ENCODE measurements at places on chromosomes 4 and X.

DNA sequence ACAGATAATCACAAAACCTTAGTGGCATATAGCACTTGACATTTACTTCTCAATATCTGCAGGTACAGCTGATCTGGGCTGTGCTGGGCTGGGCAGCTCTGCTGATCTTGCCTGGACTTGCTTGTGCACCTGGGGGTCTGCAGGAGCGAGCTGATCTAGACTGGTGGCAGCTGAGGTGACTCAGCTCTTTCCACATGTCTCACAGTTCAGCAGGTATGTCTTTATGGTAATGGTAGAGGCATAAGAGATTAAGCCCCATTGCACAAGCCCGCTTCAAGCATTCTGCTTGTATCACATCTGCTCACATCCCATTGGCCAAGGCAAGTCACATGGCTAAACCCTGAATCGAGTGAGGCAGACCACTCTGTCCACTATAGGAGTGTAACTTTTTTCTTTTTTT is 506.7 kb downstream of the BCOR start:
- no peak for DNase-seq

- DNase-seq = peak; percentile 12
Measured at GRCh38 chr4:156298230-156298629, 344.6 kb upstream of the CTSO start.

GRCh38 chr4:16176621-16177020 is 49.6 kb downstream of the TAPT1 start:
- DNase-seq = peak; percentile 55

DNA sequence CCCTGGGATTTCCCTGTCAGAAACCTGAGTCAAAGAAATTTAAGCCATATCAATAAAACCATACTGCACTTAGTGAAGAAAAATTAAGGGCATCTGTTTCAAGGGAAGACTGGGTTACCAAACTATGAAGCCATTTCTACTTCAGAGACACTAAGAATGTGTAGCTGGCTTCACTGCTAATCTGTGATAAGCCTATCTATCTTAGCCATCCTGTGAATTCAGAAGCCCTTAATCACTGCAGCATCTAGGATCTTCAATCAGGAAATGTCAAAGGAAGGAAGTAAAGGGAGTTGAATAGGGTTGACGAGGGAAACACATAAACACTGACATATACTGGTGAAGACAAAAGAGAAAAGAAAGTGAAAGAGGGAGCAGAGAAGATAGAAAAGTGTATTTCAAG is 777.6 kb upstream of the DIAPH2 start:
- DNase-seq = peak; percentile 1

GRCh38 chr4:164529058-164529457 is 224.9 kb upstream of the SMIM31 start:
- DNase-seq = no peak

DNA sequence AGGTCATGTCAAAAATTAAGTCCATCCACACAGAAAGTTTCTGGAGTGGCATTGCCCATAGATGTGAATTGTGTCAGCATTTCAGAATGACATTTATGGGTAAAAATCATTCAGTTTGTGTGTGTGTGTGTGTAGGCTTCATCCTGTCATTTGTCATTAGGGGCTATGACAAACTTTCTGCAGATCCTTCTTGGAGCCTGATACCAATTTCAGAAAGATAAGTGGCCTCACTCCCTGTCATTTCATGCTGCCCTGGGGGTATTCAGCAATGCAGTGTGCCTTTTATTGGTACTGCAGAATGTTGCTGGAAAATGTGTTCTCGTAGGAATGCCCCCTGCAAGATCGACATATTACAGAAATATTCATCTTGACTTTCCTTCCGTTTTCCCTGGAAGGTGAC is 659.7 kb downstream of the NLGN4X start:
- no peak for DNase-seq

GRCh38 chrX:119971184-119971583 is 27.6 kb upstream of the NKAP start:
- no peak for DNase-seq

- no peak for DNase-seq
Measured at GRCh38 chr4:111266937-111267336, 644.1 kb upstream of the PITX2 start.

- DNase-seq = no peak
Measured at GRCh38 chr4:131344761-131345160, 1804.3 kb upstream of the PCDH10 start.

- peak; percentile 43 for DNase-seq
Measured at GRCh38 chr4:5824635-5825034, 68.3 kb downstream of the CRMP1 start.

- DNase-seq = no peak
Measured at GRCh38 chr4:108849611-108850168, 86.8 kb upstream of the ETNPPL start.

GRCh38 chr4:9979101-9979701 is 42.1 kb downstream of the SLC2A9 start:
- DNase-seq = no peak

DNA sequence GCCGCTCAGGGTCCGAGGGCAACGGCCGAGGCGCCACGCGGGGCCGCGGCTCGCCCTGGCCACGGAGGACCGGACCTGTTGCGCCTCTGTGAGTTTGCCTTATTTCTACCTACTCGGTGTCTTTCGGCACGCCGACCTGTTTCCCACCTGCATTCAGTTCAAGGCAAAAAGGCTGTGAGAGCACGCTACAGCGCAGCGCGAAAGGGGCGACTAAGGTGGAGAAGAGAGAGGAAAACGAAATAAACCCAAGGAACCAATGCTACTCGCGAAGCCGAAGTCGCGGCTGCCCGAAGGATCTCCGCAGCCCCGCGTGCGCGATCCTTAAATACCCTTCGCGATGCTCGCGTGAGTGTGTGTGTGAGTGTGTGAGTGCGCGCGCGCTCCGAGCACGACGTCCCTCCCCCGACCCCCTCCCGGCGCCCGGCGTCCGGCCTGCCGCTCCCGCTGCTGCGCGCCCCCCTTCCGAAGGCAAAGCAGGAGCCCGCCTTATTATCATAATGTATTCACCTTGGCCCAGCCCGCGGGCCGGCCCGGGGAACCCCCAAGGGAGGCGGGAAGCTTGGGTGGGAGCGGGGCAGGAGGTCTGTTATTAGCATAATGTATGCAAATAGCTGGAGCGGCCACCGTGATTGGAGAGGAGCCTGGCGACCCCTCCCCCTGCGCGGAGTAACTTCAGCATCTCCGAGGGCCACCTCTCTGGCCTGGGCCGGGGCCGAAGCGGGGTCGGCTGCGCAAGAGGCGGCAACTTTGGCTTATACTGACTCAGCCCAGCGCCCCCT is at the start of gene COL25A1:
TSS of gene COL25A1 (minus strand) at position 298 of the 779 bp plus-strand sequence.
- DNase-seq = peak; percentile 96

- no peak for DNase-seq
Measured at GRCh38 chr4:71287305-71287704, 51.5 kb upstream of the SLC4A4 start.

DNA sequence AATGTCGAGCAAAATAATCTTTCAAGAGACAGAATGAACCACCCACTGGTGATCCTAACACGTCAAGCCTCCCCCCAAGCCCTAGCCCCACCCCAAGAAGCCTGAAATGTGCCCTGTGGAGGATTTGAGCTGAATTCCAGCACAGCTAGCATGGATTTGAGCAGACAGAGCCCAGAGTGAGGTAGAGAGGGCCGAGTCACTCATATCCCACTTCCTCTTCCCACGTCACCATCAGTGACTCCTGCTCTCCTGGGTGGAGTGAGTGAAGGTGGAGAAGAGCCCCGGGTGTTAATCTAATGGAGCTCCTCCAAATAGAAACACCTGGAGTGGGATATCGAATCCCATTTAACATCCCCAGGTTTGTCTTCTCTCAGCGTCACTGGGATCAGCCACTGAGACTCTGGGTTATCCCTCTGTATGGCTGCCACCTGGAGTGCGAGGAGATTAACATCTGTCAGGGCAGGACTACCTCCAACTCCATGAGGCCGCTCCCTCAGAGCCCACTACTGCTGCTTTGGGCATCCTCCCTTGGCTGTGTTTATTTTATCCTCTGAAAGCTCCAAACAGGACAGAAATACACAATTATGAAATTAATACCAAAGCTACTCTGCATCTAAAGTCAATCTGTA is 136.6 kb downstream of the NWD2 start:
- peak; percentile 11 for DNase-seq

GRCh38 chr4:26884486-26884988 is 23.9 kb downstream of the STIM2 start:
- DNase-seq = peak; percentile 3

DNA sequence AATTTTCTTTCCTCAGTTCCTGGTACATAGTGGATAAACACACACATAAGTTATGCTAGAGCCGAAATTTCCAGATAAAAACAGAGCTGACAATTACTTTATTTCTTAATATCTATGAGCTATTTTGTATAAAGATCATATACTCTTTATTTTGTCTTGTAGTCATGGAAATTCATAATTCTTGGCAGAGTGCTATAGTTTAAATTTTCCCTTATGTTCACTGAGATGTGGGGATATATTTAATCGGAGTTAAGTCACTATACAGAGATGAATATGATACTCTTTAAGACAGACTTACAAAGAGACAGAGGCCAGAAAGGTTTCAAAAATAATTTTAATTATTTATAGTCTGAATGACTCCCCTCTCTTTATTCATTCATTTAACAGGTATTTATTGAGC is 89.7 kb downstream of the PPEF1 start:
- no peak for DNase-seq

- DNase-seq = peak; percentile 87
Measured at GRCh38 chrX:110008011-110008635, 5.2 kb downstream of the TMEM164 start.

- DNase-seq = no peak
Measured at GRCh38 chr4:56880572-56880971, 27.1 kb upstream of the REST start.

DNA sequence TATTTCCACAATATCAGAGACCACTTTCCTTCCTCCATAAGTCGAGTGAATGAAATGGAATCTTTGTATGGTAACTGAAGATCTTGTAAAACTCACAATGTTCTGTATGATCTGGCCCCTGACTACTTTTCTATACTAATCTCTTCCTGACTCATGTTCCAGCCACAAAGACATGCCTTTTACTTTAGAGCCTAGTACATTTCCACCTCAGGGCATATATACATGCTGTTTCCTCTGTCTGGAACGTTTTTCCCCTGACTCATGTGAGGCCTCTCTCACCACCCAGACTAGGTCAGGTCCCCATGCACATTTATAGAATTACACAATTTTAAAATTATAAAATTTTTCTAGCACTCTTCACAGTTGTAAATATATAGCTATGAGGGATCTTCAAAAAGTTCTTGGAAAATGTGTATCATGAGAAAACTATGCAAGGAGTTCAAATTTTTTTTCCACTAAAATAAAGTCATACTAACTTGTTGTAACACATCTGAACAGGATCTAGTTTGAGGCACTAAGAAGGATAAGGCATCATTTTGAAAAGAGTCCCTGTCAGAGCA is 208.8 kb downstream of the SH2D1A start:
- DNase-seq = no peak

DNA sequence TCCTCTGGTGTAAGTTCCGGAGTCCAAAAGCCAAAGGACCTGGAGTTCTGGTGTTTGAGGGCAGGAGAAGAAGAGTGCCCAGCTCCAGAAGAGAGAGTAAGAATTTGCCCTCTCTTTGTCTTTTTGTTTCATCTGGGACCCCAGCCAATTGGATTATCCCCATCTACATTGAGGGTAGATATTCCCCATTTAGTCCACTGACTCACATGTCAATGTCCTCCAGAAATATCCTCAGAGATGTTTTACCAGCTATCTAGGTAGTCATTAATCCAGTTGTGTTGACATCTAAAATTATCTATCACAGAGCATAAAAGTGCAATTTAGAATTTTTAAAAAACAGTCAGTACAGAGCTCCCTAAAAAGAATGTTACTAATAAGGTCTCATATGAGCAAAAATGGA is 132.9 kb upstream of the TMEM47 start:
- no peak for DNase-seq

DNA sequence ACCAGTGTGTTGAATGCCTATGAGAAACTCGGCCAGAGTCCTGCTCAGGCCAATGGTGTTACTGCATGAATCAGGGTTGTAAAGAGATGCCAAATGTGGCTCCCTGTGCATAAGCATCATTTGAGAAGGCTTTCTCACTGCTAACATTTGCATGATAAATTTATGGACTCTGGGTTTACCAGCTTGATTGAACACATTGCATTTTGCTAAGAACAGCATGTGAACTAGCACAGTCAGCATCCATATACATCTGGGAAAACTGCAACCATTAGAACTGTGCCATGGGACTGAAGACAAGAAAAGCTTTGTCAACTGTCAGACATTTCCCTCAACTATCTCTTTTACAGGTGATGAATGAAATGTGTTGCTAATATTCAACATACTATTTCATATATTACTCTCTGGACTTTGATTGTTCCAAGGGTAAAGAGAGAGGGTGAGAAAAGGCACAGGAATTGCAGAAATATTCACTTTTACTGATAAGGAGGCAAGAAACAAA is 1427.4 kb upstream of the ADGRL3 start:
- no peak for DNase-seq

GRCh38 chr4:6594826-6595355 is 19.9 kb downstream of the MAN2B2 start:
- DNase-seq = no peak

GRCh38 chr4:144754562-144755410 is 108.8 kb downstream of the HHIP start:
- peak; percentile 16 for DNase-seq

DNA sequence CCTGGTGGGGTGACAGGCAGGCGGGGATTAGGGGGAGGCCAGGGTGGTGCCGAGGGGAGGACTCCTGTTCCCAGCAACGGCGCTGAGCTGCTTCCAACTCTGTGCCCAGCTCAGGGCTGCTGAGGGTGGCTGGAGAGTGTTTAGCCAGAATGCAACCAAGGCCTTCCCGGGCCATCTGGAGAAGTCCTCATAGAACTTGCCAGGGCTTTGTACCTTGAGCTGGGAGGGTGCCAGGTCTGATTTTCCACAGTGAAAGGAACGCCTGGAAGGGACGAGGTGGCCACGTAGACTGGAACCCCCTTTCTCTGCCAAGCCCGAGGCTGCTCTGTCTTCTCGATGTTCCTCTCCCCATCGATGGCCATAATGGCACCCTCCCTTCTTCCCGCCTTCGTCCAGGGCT is 57.0 kb upstream of the GPR78 start:
- DNase-seq = no peak

GRCh38 chr4:152727784-152728183 is 48.0 kb upstream of the TMEM154 start:
- DNase-seq = no peak

GRCh38 chr4:78938474-78938867 is 767 bp downstream of the PAQR3 start:
- peak; percentile 37 for DNase-seq

- no peak for DNase-seq
Measured at GRCh38 chr4:105400901-105401677, 72.8 kb downstream of the PPA2 start.

GRCh38 chr4:151202851-151203455 is 74.0 kb upstream of the PRSS48 start:
- DNase-seq = no peak

GRCh38 chr4:6693231-6694176 is at the start of gene S100P:
TSS of gene S100P (plus strand) at chr4:6693878. CDS start at chr4:6693933, 55 bp downstream.
- DNase-seq = no peak

DNA sequence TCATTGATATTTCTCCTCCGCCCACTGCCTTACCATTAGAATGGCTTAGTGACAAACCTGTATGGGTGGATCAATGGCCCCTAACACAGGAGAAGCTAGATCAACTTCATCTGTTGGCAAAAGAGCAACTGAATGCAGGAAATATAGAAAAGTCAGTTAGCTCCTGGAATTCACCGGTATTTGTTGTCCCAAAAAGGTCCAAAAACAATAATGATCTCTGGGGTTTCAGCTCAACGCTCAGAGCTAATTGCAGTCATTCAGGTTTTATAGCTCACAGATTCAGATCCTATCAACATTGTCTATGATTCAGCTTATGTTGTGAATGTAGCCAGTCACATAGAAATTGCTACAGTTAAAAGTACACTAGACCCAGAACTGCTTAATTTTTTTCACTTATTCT is 124.0 kb upstream of the ZCCHC13 start:
- DNase-seq = no peak

GRCh38 chrX:41677183-41678060 is 11.4 kb upstream of the GPR34 start:
- no peak for DNase-seq
